ENCODE measurements at places on chromosomes 3 and 15.

DNA sequence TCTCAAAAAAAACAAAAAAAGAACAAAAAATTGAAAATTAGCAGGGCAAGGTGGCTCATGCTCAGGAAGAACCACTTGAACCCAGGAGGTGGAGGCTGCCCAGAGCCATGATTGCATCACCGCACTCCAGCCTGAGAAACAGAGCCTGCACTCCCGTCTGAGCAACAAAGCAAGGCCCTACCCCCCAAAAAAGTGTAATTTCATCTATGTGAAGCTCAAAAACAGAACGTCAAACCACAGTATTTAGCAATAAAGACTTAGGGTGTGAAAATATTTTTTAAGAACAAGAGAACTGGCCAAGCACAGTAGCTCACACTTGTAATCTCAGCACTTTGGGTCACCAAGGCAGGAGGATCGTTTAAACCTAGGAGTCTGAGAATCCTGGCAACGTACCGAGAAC is 38.2 kb downstream of the STAG1 start:
- no peak for DNase-seq

- no peak for DNase-seq
Observed at GRCh38 chr15:92663250-92663951, 7.8 kb upstream of the FAM174B start.

- DNase-seq = no peak
Observed at GRCh38 chr3:74267131-74267530, 347.3 kb downstream of the CNTN3 start.

DNA sequence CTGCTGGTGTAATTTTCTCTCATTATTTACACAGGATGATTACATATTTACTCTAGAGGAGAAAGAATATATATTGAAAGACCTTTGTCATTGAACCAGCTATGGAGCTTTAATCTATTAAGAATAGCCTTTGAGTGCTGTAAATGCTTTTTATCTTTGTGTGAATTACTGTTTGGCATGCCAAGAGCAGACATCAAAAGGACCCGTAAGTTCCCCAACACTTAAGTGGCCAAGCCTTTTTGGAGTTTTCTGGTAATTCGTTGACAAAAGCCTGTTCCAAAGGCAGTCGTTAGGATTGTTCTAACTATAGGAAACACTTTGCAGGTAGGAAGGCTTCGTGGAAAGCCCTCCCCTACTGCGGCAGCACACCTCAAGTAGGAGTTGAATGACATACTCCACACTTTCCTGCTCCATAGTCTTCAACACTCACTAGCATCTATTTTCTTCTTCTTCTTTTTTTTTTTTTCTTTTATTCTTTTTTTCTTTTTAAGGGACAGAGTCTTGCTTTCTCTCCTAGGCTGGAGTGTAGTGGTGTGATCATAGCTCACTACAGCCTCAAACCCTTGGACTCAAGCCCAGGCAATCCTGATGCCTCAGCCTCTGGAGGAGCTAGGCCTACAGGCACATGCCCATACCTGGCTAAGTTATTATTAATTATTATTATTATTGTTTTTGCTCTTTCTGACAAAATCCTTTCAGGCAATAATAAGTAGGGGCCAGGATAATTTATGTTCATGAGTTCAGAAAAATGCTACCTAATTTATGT is 98.6 kb downstream of the SUCNR1 start:
- DNase-seq = no peak

- DNase-seq = no peak
Observed at GRCh38 chr15:61390138-61390537, 161.0 kb upstream of the RORA start.

DNA sequence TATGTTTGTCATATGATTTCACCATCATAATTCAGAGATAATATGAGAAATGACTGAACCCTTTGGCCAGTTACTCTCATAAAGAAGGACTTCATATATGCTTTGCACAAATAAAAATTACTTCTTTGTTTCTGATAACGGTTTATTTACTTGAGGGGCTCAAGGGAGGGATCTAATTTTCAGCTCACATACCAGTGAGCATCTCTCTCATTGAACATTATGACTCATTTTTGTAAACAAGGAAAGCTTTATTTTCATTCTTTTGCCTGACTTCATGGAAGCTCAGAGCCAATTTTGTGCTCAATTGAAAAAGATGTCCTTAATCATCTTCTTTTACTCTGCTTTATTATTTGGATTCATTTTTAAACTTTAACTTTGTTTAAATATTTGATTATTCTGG is 5.8 kb downstream of the NLGN1 start:
- no peak for DNase-seq

GRCh38 chr3:72517921-72518424 is 330.3 kb downstream of the SHQ1 start:
- no peak for DNase-seq

DNA sequence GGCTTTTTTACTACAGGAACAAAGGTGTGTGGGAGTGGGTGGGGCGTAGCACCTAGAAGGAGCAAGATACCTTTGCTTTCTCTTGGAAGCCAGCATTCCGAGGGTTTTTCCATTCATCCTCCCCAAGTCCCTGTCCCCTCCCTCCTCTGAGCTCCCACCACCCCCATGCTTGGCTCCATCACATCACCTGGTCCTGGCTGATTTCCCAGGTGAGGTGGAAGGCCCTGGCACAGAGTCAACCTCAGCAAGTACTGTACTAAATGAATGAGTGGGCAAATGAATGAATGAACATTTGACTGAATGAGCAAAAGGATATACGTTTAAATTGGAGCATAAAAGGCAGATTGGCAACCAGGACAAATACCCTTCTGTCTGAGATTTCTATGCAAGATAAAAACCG is 45.4 kb downstream of the DZIP1L start:
- no peak for DNase-seq

- no peak for DNase-seq
Observed at GRCh38 chr3:11991751-11992150, 12.4 kb upstream of the SYN2 start.

DNA sequence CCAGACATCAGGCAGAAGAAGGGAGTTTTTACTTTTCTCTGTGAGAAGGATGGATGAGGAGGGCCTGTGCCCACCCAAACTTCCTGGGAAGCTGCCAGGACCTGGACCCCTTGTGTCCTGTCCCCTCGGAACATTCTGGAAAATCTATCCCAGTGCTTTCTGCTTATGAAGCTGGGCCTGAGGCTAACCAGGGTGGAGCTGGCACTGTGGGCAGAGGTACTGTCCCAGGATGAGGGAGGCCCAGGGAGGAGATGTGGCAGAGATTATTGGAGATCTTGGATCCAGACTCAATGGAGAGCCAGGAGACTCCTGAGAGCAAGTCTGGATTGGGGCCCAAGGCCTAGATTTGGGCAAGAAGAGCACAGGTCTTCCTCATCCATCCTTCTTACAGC is 44.4 kb downstream of the SPSB4 start:
- DNase-seq = no peak

DNA sequence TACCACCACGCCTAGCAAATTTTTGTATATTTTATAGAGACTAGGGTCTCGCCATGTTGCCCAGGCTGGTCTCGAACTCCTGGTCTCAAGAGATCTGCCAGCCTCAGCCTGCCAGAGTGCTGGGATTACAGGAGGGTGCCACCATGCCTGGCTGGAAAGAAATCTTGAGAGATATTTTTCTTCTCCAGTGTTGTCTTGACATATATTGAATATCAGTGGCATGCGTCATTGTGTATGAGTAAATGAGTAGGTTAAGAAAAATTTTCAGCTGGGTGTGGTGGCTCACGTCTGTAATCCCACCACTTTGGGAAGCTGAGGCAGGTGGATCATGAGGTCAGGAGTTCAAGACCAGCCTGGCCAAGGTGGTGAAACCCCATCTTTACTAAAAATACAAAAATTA is 3.5 kb upstream of the PIF1 start:
- DNase-seq = no peak

- DNase-seq = peak; percentile 15
Observed at GRCh38 chr3:89107461-89108290, at the start of gene EPHA3. Gene EPHA3, plus strand, starts transcription at chr3:89107621. Its CDS starts 128 bp downstream, at chr3:89107749.

DNA sequence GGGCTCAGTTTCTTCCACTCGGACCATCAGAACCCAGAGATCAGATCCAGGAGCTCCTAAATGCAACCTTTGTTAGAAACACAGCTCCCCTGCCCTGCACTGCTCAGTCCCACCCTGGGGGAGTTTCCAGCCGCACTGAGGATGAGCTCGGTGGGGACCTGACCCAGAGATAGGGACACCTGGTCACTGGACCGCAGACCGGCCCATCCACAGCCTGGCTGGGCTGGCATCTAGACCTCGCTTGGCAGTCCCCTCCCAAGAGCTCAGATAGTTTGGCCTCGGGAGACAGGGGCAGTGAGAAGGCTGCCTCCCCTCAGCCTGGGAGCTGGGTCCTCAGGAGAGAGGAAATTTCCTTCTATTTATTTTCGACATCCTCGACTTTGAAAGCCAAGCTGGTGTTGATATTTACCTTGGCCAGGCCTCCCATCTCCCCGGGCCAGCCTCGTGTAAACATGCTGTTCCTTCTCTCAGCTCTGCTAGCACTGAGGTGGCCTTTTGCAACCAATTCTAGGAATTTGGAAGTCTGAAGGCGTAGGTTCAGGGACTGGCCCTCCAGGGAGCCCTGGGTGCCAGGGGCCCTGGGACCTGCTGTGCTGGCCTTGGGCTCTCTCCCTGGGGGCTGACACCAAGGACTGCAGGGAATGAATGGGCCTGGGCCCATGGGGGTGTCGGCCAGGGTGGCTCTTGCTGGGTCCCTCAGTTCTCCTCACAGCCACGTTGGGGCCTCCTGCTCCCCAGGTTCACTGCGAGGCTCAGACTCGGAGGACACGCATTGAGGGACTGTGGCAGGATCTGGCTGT is 90.1 kb downstream of the VGLL4 start:
- DNase-seq = peak; percentile 44

DNA sequence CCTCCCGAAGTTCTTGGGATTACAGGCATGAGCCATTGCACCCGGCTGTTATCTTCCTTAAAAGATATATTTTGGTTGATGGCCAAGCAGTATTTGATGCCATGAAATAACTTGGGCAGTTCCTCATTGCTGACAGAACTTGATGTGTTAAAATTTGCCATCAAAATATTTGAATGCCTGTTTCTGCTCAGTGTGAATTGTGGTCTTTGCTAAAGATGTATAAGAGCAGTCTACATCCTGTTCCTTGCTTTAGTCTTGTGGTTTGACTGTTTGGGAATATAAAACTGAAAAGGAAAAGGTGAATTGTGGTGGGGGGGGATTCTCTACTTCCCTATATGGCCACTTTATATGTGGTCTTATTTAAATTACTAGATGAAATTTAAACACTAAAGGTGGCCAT is 14.0 kb downstream of the TRIM71 start:
- no peak for DNase-seq

GRCh38 chr3:152356870-152357276 is 88.1 kb downstream of the MBNL1 start:
- no peak for DNase-seq

- DNase-seq = no peak
Observed at GRCh38 chr3:140686948-140687347, 9.1 kb downstream of the TRIM42 start.

DNA sequence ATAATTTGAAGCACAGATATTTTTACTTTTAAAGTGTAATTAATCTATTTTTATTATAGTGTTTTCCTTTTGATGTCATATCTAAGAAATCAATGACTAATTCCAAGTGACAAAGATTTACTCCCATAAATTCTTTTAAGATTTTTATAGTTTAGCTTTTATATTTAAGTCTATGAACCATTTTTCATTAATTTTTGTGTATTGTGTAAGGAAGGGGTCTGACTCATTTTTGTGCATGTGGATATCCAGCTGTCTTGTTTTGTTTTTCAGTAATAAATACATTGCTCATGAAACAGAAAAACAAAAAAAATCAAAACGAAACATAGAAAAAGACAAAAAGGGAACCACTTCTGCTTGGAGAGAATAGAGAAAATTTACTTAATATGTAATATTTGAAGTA is 145.1 kb downstream of the EPHA6 start:
- DNase-seq = no peak

DNA sequence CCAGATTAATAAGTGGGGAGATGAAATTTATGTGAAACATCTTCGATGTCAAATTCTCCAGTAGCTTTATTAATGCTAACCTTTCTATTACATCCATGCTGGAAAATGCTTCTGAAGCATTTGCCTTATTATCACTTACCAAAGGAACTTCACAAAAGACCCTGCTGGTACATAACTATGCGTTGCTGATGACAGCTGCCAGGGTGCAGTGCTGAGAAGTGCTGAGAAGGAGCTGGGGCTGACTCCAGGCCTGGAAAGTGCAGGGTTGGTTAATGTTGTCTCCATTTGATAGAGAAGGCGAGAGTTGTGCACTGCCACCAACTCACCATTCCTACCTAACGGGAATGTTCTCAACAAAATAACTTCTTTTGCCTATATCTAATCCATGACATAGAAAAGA is 736.0 kb upstream of the NR2F2 start:
- no peak for DNase-seq

DNA sequence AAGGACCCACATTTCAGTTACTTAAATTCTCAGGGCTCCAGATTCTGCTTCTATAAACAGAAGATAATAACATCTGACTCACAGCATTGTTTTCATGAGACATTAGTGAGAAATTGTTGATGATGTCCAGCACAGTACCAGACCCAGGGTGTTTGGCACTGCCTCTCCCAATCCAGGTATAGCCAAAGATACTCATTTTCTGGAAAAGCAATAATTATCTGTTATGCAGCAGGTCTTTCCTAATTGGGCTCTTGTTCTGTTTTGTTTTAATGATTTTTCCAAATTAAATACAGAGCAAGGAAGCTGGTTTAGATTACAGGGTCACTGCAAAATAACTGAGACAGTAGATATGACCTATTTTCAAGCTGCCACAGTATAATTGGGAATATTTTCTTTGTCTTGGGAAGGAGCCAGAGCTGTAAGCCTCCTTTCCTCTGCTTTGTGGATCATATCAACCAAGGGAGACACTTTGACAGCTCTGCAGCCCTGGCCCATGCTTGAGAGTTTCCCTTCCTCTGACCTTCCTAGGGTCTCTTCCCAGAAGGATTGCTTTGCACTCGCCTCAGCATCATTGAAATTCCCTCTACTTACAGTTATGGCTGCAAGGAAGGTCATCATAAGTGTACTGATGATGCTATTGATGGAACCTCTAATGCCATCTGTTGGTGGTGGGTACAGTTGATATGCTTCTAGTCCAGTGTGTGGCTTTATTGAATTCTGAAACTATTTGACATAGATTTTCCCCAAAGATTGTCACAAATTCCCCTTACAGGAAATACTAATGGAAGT is 522.4 kb upstream of the ADAMTS9 start:
- DNase-seq = no peak

DNA sequence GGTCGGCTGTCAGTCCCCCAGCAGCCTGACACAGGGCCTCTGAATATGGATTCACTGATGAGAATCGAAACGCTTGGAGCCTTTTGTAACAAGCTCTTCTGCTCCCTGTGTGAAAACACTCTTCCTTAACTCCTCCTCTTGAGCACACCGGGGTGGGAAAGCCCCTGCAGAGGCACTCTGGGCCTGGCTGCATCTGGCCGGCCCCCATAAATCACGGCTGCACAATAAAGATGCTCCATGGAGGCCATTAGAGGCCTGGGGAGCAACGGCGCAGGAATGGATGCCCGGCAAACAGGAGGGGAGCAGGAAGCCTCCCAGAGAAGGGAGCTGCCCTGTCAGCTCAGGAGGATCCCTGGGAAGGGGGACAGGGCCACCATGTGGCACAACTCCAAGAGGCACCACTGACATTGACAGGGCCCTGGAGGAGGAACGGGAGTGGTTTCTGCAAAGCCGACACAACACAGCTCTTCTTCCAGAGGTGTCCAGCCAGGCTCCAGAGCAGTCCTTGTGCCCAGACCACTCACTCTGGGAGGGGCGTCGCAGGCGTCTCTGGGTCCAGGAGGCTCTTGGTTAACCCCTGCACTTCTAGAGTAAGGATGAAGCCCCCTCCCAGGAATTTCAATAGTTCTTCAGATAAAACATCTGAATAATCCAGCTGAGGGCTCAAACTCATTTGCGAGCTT is 509.3 kb upstream of the PPP2R3A start:
- no peak for DNase-seq

All from gastrocnemius medialis (tissue), 4 donors.